ENCODE measurements at places on chromosomes 6 and 20. TPM values are rescaled to one million over a fixed set of nuclear protein-coding genes. Genes with fewer than 3 reads are reported as not detected.

The SYNDIG1 gene
- total RNA-seq: not detected

DNA sequence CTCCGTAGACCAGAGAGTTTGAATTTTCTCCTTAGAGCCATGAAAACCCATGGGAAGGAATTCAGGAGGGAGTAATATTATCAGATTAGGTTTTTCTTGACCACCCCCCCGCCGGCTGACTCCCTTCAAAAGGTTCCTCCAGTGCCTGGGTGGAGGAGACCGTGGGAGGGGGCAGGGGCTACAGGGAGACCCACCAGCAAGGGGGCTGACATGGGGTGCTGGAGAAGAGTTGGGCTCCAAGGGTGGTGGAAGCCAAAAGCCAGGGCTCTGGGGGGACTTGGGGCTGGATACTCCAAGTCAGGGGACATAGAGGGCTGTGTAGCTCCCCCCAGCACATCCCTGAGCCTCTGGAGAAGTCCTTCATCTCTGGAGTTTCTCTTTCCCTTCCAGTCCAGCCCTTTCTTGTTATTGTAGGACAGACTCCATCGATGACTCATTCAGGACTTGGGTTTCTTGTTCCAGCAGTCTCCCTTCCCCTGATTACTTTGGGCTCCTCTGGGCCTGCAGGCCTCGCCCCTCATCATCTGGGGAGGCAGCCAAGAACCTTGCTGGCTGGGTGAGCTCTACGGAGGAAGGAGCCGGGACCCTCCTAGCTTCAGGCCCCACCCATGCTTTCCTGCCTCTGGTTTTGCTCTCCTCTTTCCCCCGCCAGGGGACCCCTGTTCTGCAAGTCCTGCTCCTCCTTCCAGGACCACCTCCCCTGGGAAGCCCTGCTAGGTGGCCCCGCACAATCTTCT lies 10.5 kb upstream of the KIAA1755 start:
- no peak for DNase-seq
- H3K27me3 ChIP-seq: peaks cover 25% of the 10 kb centered on the region
- H3K27ac ChIP-seq: no peak overlapping the region
- peaks cover 2% of the 10 kb centered on the region for H3K4me1 ChIP-seq
- no peak overlapping the region for H3K4me3 ChIP-seq

- peak overlapping the region; percentile 76 for H3K4me3 ChIP-seq
- no peaks in the 10 kb centered on the region for H3K4me1 ChIP-seq
- no peak overlapping the region for H3K27ac ChIP-seq
- DNase-seq: peak; percentile 95
- no peaks in the 10 kb centered on the region for H3K36me3 ChIP-seq
- peaks cover 8% of the 10 kb centered on the region for H3K27me3 ChIP-seq
These were observed 89.7 kb upstream of the EPB41L1 start for GRCh38 chr20:36064658-36065426.

GRCh38 chr6:1552296-1552761 lies 57.4 kb upstream of the FOXC1 start:
- no peak overlapping the region for H3K4me3 ChIP-seq
- DNase-seq: no peak
- H3K36me3 ChIP-seq: peaks cover 17% of the 10 kb centered on the region
- no peaks in the 10 kb centered on the region for H3K27me3 ChIP-seq
- no peak overlapping the region for H3K27ac ChIP-seq
- peaks cover 29% of the 10 kb centered on the region for H3K4me1 ChIP-seq

DNA sequence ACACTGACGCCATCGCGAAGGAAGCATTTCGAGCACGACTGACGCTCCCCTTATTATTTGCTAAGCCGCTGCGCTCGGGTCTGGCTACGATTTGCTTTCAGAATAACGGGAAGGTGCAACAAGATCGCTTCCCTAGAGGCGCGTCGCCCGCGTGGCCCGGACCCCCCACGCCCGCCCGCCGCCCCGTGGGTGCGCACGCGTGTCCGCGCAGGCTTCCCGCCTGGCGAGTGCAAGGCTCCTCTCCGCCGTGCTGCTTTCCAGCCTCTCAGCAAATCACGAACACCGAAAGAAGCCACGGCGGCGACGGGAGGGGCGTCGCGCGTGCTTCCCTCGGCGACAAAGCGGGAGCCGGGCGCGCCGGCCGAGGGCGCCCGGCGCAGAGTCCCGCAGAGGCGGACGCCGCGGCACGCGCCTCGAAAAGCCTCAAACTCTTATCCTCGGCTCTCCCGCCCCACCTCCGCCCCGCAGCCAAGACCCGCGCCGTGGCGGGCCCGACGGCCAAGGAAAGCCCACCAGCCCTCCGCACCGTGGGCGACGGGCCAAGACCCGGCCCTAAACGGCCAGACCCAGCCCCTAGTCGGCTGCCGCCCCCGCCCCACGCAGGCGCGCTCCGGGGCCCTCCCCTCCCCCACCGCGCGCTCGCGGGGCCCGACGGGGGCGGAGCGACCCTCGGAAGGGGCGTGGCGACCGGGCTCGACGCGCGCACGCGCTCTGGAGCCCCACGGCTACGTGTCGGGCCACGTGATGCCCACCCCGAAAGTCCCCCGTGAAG lies 987 bp upstream of the QKI start:
- no peaks in the 10 kb centered on the region for H3K27me3 ChIP-seq
- peak overlapping the region; percentile 78 for H3K4me3 ChIP-seq

The VARS2 gene
- total RNA-seq: 81.1 TPM

- H3K27me3 ChIP-seq: no peaks in the 10 kb centered on the region
- DNase-seq: peak; percentile 89
- H3K36me3 ChIP-seq: no peaks in the 10 kb centered on the region
- H3K4me1 ChIP-seq: peaks cover 25% of the 10 kb centered on the region
These were observed 983 bp upstream of the ADISSP start for GRCh38 chr20:3768342-3769130.

DNA sequence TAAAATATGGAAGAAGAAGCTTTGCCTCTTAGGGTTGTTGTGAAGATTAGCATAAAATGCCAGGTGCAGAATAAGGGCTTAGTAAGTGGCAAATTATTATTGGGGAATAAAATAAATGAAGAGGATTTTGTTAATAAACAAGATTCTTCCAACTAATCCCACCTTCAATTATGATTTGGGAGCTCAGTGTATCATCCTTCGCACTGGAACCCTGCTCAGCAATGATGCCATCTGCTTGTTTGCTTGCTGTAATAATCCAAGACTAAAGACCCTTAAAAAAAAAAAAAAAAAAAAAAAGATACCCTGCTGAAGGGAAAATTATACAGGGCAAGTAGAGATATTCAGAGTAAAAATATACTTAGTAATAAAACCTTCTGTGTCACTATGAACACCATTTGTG lies 62.0 kb upstream of the RREB1 start:
- H3K36me3 ChIP-seq: no peaks in the 10 kb centered on the region
- DNase-seq: no peak
- no peak overlapping the region for H3K27ac ChIP-seq
- peaks cover 10% of the 10 kb centered on the region for H3K4me1 ChIP-seq

DNA sequence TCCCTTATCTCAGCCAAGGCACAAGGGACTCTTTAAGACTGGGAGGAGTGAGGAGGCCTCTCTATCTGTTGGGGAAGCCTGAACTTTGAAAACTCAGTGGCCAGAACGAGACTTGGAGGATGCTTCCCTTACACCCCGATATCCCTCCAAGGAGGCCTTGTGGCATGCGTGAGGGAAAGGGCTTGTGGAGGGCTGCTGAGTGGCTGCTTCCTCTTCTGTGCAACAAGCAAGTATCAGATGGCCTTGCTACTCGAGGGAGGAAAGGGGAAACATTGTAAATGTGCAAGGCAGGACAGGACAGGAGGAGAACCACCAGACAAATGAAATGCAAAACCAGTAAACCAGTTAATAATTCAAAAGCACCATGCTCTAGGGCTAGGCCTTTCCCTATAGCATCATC lies 306.5 kb upstream of the MAP3K7 start:
- DNase-seq: no peak
- no peaks in the 10 kb centered on the region for H3K4me1 ChIP-seq
- H3K27ac ChIP-seq: no peak overlapping the region

GRCh38 chr20:17444091-17444490 lies 87.1 kb downstream of the BFSP1 start:
- no peak overlapping the region for H3K4me3 ChIP-seq
- no peak for DNase-seq
- no peaks in the 10 kb centered on the region for H3K36me3 ChIP-seq

GRCh38 chr20:18738055-18738454 lies 75.5 kb upstream of the SCP2D1 start:
- H3K4me3 ChIP-seq: no peak overlapping the region
- no peak overlapping the region for H3K27ac ChIP-seq
- H3K27me3 ChIP-seq: no peaks in the 10 kb centered on the region
- DNase-seq: no peak

- DNase-seq: no peak
- no peaks in the 10 kb centered on the region for H3K4me1 ChIP-seq
- no peak overlapping the region for H3K27ac ChIP-seq
- no peaks in the 10 kb centered on the region for H3K27me3 ChIP-seq
- H3K36me3 ChIP-seq: peaks cover 13% of the 10 kb centered on the region
These were observed 146.6 kb downstream of the RNASET2 start for GRCh38 chr6:166809721-166810120.

DNA sequence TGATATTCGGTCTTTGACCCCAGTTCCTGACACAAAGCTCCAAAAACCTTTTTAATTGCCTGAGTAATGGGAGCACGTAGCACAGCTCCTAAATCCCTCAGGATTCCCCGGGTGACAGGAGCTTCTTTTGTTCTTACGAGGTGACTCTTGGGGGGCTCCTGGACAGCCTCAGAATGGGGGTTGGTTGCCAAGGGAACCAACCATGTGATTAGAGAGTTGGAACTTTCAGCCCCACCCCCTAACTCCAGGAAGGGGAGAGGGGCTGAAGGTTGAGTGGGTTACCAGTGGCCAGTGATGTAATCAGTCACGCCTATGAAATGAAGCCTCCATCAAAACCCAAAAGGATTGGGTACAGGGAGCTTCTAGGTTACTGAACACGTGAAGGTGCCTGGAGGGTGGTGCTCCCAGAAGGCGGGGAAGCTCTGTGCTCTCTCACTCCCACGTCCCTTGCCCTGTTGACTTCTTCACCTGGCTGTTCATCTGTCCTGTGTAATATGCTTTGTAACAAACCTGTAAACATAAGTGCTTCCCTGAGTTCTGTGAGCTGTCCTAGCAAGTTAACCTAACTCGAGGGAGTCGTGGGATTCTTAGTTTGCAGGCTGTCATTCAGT lies 89.5 kb downstream of the CHMP4B start:
- H3K4me3 ChIP-seq: no peak overlapping the region
- peaks cover 7% of the 10 kb centered on the region for H3K27me3 ChIP-seq
- no peaks in the 10 kb centered on the region for H3K4me1 ChIP-seq
- no peak overlapping the region for H3K27ac ChIP-seq

- no peaks in the 10 kb centered on the region for H3K4me1 ChIP-seq
- DNase-seq: no peak
- no peak overlapping the region for H3K27ac ChIP-seq
These were observed 17.3 kb downstream of the KIAA0408 start for GRCh38 chr6:127441881-127442280.

The MARCKS gene
- total RNA-seq: 0.27 TPM

DNA sequence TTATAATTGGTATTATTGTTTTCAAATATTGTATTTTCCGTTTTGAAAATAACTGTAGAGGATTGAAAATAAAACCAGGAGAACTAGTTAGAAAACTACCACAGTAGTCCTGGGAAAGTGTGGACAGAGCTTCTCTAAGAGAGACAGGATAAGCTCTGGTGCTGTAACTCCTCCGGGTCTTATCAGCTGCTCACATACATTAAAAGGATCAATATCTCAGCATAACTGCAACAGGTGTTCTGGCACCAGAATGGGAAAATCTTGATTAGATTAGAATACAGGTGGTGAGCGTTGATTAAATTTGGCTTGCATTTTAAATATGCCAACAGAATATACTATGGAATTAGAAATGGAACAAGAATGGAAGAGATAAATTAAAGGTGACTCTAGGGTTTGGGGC lies 1138.9 kb upstream of the ADGRB3 start:
- no peak overlapping the region for H3K27ac ChIP-seq
- H3K27me3 ChIP-seq: no peaks in the 10 kb centered on the region
- no peak overlapping the region for H3K4me3 ChIP-seq
- H3K36me3 ChIP-seq: no peaks in the 10 kb centered on the region
- DNase-seq: no peak

The OR2H2 gene
- total RNA-seq: not detected

GRCh38 chr20:9630554-9630953 lies 116.2 kb downstream of the LAMP5 start:
- no peak overlapping the region for H3K4me3 ChIP-seq
- no peaks in the 10 kb centered on the region for H3K27me3 ChIP-seq
- no peak for DNase-seq
- H3K27ac ChIP-seq: no peak overlapping the region

GRCh38 chr20:20227013-20227571 lies 140.8 kb upstream of the INSM1 start:
- no peak overlapping the region for H3K4me3 ChIP-seq
- DNase-seq: no peak
- peaks cover 11% of the 10 kb centered on the region for H3K27me3 ChIP-seq
- H3K36me3 ChIP-seq: no peaks in the 10 kb centered on the region

The HLA-DRB1 gene
- total RNA-seq: 12.7 TPM

DNA sequence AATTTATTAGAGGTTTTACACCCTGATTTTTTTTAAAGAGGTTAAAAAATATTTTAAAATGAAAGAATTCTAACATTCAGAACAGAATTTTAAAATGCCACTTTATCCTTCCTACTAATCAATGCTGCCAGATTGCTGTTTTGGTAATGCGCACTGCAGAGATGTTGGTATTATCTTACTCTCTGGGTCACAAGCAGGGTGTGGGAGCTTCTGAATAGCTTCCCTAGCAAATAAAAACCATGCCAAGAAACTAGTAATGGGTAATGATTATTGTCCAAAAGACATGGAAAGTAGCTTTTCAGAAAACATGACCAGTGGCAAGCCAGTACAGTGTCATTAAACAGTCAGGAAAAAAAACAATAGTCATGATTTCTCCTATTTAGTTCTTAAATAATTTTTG lies 205.4 kb downstream of the TPBG start:
- no peaks in the 10 kb centered on the region for H3K4me1 ChIP-seq
- H3K27ac ChIP-seq: no peak overlapping the region
- H3K36me3 ChIP-seq: no peaks in the 10 kb centered on the region

The LGSN gene
- not detected for total RNA-seq

DNA sequence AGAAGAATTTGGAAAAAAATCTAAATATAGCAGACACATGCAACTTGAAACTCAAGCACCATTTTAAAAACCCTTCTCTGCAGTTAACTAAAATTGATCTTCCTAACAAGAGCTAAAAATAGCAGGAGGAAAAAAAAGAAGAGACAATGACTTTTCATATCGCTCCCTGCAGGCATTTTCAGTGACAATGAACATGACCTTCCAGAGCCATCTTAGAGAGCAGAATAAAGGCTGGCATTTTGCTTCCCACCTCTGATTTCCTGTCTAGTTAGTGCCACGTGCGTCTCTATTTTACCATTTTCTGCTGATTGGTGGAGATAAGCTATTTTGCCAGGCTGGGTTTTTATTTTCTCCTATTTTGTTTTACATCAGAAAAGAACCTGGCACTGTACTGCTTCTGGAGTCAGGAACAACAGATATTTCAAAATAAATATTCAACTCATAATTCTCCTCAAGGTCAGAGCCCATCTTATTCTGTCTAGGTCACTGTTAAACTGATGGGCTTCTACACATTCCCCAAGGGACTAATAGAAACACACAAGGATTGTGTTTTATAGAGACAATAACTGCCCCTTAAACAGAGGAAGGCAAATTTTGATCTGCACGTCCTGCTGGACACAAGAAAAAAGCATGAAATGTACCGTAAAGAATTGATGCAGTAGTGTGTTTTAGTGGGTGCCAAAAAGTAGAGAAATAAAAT lies 70.2 kb upstream of the ENPP5 start:
- DNase-seq: no peak
- H3K36me3 ChIP-seq: no peaks in the 10 kb centered on the region
- H3K4me1 ChIP-seq: no peaks in the 10 kb centered on the region
- no peak overlapping the region for H3K4me3 ChIP-seq
- H3K27me3 ChIP-seq: peaks cover 4% of the 10 kb centered on the region

GRCh38 chr6:79184086-79184485 lies 50.4 kb downstream of the HMGN3 start:
- H3K27me3 ChIP-seq: peaks cover 2% of the 10 kb centered on the region
- H3K4me3 ChIP-seq: no peak overlapping the region
- H3K36me3 ChIP-seq: no peaks in the 10 kb centered on the region
- DNase-seq: no peak
- H3K27ac ChIP-seq: no peak overlapping the region

The SDCBP2 gene
- total RNA-seq: 2.8 TPM

The KCNB1 gene
- total RNA-seq: not detected
